Adrenal gland (tissue), 19 donors: ENCODE measurements at places on chromosomes 5 and 9.

- DNase-seq: no peak
Observed at GRCh38 chr9:20228096-20228495, 394.2 kb downstream of the MLLT3 start.

DNA sequence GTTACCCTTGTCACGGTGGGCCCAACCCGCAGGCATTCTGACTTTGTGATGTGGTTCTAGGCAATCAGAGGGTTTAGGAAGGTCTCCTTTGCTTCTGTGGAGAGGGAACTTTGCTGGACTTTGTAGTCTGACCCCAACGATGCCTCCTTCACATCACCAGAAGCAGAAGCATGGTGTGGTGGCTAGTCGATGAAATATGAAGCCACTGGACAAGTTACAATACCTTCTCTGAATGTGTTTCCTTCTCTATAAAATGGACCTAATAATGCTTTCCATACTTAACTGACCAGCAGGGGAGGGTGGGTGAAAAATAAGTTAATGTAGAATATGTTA lies 607 bp downstream of the SPEF2 start:
- no peak for DNase-seq

GRCh38 chr9:125739436-125739835 lies 7.7 kb upstream of the PBX3 start:
- DNase-seq: no peak

DNA sequence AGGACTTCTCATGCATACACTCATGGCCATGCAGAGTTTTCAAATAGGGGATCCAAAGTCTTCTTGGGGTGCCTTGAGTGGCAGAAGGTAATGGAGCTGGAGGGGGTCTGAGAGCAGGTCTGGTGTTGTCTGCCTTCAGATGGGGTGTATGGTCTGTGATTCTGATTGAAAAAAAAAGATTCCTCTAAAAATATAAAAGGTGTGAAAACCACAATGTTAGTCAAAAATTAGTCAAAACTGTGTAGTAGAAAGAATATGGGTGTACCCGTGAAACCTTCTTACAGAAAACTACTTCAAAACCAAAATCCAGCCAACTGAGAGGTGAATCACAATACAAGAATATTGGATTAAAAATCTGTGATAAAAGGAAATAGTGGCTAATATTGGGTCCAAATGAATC lies 20.1 kb downstream of the DOCK2 start:
- DNase-seq: no peak

DNA sequence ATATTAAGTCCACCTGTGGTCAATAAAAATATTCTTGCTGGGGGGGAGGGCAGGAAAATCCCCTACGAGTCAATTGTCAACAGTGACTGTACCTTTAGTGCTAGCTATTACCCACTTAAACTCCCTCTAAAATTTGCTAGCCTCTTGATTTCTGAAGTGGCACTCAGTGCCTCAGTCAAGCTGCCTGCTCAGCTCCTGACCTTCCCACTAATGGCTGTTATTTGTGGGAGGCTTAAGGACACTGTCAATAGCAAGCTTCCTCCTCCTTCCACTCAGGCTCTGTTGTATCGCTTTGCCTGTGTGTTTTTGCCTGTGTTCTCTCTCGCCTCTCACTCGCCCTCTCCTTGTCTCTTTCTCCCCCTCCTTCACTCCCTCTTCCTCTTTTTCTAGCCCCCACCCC lies 140.8 kb downstream of the BNC2 start:
- no peak for DNase-seq

- no peak for DNase-seq
Observed at GRCh38 chr5:143041972-143042770, 272.0 kb downstream of the ARHGAP26 start.

- DNase-seq: no peak
Observed at GRCh38 chr9:77128125-77128789, 49.1 kb upstream of the VPS13A start.

DNA sequence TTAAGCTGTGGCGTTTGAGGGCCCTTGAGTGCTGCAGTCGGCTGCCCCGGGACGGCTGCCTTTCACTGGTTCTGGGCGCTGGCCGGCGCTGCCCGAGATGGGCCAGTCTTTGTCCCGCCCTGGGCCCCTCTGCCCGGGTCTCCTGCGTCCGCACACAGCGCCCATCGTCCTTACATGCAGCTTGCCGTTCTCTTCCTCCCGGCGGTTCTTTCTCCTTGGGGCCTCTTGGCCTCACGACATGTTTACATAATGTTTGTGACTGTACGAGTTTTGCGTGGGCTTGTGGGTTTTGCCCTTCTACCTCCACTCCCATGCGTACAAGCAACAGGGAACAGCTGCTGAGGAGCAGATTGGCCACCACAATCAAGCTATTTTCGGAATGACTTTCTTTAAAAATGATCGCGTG lies 618 bp downstream of the TNPO1 start:
- peak; percentile 52 for DNase-seq

GRCh38 chr9:105067895-105068580 lies 140.1 kb upstream of the ABCA1 start:
- no peak for DNase-seq

- no peak for DNase-seq
Observed at GRCh38 chr9:69319324-69320025, 5.5 kb upstream of the ENTREP1 start.

GRCh38 chr9:121640076-121640475 lies 11.4 kb upstream of the DAB2IP start:
- peak; percentile 46 for DNase-seq

DNA sequence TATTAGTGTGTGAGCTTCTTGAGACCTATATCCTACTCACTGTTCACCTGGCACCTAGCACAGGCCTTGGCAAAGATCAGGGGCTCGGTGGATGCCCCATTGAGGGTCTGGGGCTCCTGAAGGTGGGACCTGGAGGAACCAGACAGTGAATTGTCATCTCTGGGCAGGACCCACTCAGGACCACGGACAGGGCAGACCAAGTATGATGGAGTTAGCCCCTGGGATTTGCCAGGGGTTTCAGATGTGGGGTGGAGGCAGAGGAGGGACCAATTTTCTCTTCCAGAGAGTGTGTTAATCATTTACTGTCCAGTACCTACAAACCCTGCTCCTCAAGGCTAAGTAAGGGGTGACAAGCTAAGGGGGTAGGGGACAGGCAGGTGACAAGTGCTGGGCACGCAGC lies 29.3 kb upstream of the TBC1D2 start:
- no peak for DNase-seq

DNA sequence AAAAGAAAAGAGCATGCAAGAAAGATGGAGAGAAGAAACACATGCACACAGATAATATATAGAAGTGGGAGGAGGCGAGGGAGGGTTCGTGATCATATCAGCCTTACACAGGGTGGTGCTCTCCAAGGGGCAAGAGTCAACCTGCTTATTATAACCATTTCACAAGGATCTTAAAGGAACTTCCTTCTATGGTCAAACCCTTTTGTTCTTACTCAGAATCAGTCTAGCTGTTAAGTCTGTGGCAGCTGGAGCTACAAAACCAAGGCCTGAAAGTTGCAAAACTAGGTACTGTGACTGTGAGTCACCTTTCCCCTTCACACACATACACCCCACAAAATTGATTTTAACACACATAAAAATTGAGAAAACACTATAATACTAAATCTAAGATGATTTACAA lies 18.5 kb upstream of the ERMP1 start:
- peak; percentile 70 for DNase-seq

DNA sequence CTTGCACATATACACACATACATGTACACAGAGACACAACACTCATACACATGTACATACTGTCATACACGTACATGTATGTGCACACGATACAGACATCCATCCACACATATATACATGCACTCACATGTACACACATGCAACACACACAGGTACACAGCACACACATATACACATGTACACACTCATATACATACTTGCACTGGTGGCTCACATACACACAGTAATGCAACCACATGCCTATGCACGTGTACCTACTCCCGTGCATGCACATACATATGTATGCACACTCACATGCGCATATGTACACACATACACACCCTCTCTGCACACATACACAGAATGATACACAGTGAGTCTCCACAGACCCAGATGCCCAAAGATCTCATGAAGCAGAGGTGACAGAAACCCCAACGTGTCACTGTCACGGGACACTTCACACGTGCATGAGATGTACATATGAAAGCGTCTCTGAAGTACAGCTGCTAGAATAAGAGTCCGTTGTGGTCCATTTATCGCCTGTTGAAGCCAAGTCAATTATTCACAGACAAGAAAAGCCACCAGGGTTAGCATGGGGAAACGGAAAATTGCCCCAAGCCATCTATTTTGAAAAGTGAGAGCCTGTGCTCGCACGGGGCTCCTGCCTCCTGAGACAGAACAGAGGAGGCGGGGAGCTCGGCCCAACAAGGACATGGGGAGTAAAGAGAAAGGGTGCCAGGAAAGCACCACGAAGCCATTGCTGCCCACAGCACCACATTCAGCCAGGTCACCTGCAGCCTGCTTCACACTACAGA lies 24.9 kb downstream of the LPCAT1 start:
- DNase-seq: no peak

DNA sequence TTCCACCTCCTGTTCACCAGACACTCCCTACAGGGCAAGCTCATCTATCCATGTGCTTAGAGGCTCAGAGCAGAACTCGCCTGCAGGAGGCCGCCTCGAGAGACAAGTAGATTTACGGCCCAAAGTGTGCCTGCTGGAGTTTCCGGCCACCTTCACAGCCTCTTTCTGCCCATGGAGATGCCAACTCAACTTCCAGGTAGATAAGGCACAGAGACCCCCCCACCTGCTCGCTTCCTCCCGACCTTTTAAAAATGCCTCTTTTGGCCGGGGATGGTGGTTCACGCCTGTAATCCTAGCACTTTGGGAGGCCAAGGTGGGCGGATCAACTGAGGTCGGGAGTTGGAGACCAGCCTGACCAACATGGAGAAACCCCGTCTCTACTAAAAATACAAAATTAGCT lies 46.6 kb downstream of the EXD3 start:
- DNase-seq: no peak

DNA sequence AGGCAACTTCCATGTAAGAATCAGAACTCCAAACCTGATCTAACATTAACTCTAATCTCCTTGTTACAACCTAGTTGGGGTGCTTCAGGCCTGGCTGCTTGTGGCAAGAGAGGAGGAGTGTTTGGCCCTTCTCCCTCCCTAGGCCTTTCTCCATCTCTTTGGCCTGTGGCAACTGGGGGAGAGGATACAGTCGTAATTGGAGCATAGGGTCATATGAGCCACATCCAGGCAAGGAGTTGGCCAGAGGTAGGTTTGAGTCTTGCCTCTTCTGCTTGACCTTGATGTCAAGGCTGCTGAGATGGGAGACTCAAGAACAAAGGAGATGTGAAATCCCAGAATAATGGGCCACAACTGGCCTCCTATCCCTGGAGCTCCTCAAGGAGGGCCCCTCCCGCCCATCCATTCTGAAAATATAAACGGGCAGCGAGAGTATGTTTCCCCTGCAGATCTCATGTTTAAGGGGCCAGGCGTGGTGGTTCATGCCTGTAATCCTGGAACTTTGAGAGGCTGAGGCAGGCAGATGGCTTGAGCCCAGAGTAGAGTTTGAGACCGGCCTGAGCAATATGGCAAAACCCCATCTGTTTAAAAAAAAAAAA lies 59.3 kb upstream of the ANGPTL2 start:
- DNase-seq: peak; percentile 2

- DNase-seq: no peak
Observed at GRCh38 chr5:99878830-99879229, 656.3 kb upstream of the FAM174A start.

- DNase-seq: no peak
Observed at GRCh38 chr5:88518131-88519016, 249.7 kb upstream of the TMEM161B start.

GRCh38 chr9:18848657-18849056 lies 184.4 kb downstream of the SAXO1 start:
- no peak for DNase-seq

GRCh38 chr9:116154976-116155697 lies 1.5 kb downstream of the PAPPA start:
- no peak for DNase-seq

GRCh38 chr5:134634227-134634626 lies 1.6 kb upstream of the SAR1B start:
- DNase-seq: no peak

GRCh38 chr5:123558762-123559433 lies 46.9 kb downstream of the CSNK1G3 start:
- DNase-seq: no peak

GRCh38 chr9:36450110-36450732 lies 50.2 kb upstream of the RNF38 start:
- DNase-seq: peak; percentile 65

- no peak for DNase-seq
Observed at GRCh38 chr5:31144364-31144763, 49.1 kb upstream of the CDH6 start.

DNA sequence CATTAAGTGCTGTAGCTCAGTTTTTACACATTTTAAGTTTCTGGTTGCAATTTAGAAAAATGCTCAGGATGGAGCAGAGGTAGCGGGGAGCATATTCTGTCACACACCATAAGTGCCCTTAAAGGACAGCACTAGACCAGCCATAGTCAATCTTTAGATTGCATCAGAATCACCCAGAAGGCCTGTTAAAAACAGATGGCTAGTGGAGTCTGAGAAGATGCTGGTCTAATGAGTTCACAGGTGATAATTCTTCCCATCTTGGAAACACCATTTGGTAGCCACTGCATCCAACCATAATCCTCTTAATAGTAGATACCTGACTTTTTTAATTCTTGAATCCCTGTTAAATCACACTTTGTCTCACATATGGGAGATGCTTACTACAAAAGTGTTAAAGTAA lies 113.2 kb downstream of the CDH18 start:
- DNase-seq: no peak

GRCh38 chr5:130337179-130337888 lies 433.1 kb downstream of the CHSY3 start:
- no peak for DNase-seq

- no peak for DNase-seq
Observed at GRCh38 chr5:69202497-69202896, 13.1 kb downstream of the CENPH start.

DNA sequence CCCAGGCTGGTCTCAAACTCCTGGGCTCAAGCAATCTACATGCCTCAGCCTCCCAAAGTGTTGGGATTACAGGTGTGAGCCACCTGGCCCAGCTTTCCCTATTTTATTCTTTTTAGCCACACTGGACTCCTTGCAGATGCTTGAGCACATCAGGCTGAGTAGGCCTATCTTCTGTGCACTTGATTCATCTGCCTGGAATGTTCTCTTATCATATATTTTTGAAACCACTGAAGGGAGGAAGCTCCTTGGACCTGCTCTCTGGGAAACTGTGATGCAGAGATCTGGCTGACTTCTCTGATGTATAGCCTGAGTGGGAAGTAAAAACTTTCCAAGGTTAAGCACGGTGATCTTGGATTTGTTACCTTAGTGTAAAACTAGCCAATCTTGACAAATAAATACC lies 6.5 kb upstream of the MAT2B start:
- no peak for DNase-seq

DNA sequence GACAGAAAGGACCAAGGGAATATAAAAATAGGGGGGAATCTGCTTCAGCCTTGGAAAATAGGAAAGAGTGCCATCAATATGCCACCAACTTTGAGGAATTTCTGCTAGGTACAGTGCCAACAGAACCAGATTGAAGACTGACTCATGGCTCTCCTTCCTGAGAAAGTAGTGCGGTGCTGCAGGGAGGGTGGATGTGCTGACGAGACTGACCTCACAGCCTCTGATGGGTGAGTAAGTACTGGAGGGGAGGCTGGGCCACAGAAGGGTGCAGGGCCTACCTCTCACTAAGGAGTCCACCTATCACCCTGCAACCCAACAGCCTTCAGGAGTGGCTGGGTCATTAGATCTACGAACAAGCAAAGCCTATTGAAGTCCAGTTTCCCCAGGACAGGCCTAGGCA lies 187.6 kb downstream of the GABBR2 start:
- no peak for DNase-seq

GRCh38 chr5:157487358-157487757 lies 27.3 kb downstream of the NIPAL4 start:
- DNase-seq: no peak

GRCh38 chr9:33903157-33903780 lies 86.3 kb downstream of the UBE2R2 start:
- no peak for DNase-seq
